ENCODE measurements at places on chromosomes 1 and 21.

DNA sequence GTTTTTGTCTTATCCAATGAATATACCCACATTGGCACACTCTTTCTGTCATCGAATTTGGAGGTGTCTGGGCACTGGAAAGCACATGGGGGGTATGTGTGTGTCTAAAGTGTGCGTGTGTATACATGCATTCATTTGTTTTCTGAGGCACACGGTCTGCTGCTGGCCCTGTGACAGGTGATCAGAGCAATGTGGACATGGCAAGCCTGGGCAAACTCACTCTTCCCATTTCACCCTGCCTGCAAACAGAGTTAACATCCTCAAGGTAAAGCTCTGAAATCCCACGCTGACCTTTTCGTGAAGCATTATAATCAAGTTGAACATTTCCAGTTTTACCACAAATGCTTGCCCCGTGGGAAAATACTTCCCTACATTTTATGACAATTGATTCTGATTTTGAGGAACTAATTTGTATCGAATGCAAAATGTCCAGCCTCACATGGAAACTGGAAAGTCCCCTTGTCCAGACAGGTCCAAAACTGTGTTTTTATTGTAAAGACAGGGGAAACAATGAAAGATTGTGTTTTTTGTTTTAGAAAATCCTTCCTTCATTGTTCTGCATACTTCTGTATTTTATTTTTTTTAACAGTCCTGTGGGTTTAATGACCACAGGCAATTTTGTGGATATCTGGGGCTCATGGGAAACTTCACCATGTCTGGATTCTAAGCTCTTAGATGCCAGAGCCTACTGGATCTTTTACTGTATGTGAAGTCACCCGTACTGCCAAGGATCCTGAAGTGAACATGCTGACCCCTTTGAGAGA is 160.9 kb downstream of the PBX1 start:
- DNase-seq = no peak

- DNase-seq = peak; percentile 88
Observed at GRCh38 chr1:43707190-43708001, at the start of gene ST3GAL3. Gene ST3GAL3 (plus strand): TSS chr1:43707536. CDS start chr1:43736263, 28,727 bp downstream.

DNA sequence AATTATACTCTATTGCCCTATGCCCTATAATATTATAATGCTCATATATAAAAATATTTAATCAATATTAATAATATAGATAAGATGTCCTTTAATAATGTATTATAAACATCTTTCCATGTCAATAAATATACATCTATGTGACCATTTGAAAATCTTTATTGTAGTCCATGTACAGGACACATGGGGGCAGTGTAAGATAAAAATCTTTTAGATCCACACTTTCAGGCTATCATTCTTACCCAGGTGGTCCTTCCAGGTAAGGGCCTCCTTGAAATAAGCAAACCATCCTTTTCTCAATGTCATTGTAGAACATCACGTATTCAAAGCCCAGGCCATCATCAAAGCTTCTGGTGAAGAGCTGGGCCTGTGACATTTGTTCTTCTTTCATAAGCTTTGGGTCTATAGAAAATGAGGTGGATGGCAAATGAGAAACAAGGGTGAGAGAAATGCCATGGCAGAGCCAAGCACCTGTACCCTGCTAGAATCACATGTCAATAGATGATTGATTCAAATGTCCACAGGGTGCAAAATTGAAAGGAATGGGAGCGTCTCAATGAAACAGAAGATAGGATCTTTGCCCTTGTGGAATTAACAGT is 20.2 kb downstream of the THEM4 start:
- no peak for DNase-seq

DNA sequence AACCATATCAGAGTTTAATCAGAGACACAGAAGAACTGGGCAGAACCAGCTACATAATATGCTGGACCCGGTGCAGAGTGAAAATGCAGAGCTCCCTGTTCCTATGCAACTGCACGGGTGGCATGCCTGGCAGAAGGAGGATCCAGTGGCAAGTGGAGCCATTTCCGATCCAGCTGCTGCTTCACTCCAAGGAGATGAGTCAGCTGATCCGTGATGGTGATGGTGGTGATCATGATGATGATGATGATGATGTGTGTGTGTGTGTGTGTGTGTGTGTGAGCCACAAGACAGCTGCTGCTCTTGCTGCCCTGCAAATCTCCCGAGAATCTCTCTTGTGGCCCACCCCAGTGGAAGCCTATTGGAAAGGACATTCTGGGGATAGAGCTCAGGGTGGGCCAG is 133.0 kb downstream of the URB2 start:
- DNase-seq = no peak

- DNase-seq = no peak
Observed at GRCh38 chr21:19368944-19369343, 965.4 kb upstream of the TMPRSS15 start.

DNA sequence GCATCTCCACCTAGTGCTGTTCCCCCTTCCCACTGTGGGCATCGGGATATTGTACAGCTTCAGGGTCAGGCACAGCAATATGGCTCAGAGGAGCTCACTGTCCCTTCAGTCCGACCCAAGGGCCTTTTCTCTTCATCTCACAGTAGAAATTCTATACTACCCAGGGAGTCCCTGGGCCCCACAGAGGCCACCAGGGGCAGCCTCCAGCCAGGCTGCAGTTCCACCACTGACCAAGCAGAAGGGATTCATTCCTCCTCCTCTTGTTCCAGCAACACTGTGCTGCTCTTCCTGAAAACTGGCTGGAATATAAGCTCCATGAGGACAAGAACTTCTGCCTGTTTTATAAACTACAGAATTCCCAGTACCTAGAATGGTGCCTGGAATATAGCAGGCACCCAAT is 70.5 kb downstream of the CD34 start:
- DNase-seq = no peak

GRCh38 chr1:51919684-51920083 is 41.2 kb upstream of the NRDC start:
- no peak for DNase-seq

DNA sequence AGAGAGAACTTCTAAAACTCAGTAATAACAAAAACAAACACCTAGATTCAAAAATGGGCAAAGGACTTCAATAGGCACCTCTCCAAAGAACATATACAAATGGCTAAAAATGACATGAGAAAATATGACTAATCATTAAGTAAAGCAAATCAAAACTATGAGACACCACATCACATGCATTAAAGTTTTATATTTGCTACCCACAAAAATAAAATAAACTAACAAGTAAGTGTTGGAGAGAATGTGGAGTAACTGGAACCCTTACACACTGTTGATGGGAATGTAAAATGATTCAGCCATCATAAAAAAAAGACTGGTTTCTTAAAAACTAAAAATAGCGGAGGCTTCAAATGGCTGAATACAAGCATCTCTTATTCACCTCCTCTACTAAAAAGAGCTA is 262.1 kb upstream of the PKN2 start:
- no peak for DNase-seq

DNA sequence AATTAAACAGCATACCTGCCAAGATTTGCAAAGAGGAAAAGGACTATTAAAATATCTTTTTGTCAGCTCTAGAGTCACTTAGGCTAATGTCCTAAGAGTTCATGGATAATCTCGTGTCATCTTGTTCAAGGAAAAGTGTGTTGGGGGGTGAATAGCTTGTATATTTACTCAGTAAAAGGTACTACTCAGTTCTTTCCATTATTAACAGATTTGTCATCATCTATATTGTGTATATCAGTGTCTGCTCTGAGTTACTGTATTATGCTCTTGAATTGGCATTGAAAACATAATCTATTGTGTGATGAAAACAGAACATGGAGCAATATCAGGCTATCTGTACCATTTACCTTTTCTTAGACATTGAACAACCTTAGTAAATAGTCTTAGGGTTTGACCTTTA is 41.9 kb downstream of the SMG7 start:
- DNase-seq = no peak

DNA sequence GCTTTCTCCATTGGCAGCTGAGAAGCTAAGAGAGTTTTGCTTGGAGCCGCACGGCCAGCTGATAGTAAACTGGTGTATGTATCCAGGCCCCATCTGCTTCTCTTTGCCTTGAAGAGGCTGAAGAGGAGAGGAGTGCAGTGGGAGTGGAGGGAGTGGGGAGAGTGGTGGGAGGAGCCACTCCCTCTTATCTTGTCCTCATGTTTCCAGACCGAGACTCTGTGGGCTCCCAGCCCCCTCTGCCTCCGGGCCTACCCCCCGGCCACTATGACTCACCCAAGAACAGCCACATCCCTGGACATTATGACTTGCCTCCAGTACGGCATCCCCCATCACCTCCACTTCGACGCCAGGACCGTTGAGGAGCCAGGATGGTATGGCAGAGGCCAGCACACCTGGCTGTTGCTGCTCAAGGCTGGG is 6.0 kb upstream of the LRRC71 start:
- no peak for DNase-seq

DNA sequence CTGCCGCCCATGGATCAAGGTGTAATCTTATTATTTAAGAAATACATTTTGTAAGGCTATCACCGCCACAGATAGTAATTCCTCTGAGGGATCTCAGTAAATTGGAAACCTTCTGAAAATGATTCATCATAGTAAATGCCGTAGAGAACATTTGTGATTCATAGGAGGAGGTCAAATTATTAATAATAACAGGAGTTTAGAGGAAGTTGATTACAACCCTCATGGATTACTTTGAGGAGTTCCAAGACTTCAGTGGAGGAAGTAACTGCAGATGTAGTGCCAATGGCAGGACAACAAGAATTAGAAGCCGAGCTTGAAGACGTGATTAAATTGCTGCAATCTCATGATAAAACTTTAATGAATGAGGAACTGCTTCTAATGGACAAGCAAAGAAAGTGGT is 280.1 kb downstream of the PTPRC start:
- DNase-seq = no peak

DNA sequence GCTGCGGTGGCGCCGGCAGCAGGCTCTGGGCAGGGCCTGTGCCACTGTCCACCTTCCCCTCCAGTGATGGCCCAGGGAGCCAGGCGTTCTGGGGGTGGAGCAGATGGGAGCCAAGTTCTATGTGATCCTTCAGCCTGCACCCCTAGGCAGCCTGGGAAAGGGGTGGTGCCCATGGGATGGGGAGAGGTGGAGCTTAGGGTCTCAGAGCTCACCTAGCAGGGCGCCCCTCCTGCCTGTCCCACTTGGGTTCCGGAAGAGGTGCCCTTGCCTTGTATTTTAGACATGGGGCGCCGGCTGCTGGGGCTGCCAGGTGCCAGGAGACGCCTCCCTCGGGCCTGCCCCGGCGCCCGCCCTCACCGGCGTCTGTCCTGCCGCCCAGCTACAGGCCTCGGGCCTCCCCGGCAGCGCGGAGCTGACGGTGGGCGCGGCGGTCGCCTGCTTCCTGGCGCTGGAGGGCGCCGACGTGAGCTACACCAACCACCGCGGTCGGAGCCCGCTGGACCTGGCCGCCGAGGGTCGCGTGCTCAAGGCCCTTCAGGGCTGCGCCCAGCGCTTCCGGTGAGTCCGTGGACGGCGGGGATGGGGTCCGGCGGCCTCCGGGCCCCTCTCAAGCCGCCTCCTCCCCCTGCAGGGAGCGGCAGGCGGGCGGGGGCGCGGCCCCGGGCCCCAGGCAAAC is 3.1 kb upstream of the MMP23B start:
- no peak for DNase-seq

- no peak for DNase-seq
Observed at GRCh38 chr21:36859744-36860501, 106.5 kb downstream of the HLCS start.

DNA sequence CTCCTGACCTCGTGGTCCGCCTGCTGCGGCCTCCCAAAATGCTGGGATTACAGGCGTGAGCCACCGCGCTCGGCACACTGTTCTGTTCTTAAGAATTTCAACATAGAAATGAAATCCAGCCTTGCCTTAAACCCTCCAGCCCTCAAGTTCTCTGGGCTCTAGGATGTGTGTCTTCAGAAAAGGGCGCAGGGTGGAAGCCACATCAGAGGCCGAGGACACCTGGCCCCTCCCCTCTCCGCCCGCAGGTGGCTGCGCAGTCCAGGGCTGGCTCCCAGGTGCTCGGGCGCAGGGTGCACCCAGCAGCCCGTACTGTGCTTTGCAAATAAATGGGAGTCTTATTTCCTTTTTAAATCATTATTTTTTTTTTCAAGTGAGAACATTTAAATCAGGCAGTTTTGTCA is 2.0 kb upstream of the C1orf174 start:
- no peak for DNase-seq

DNA sequence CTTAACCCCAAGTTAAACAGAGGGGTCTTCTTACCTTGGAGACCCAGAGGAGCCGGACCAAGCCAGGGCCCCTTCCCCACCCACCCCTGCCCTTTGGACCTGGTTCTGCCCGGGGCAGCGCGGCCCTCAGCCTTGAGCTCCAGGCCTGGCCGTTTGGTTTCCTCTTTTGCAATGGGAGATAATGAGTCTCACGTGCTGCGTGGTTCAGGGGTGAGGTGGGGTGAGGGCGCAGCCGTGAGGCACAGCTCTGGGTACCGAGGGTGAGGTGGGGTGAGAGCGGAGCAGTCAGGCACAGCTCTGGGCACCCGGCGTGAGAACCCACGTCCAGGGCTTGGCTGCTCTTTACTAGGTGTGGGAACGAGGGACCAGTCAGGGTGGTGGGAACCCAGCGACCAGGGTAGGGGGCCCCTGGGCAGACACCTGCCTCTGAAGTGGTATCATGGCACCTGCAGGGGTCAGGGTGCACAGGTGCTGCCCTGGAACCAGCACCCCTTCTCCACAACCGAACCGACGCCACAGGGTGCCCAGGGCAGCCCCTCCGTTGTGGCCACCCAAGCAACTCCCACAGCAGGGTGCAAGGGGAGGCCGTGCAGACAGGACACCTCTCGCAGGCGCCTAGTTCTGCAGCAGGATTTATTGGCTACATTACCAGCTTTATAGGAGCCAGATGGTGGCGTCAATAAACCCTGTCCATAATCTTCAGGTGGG is 182.2 kb downstream of the PRDM16 start:
- no peak for DNase-seq

GRCh38 chr1:2533365-2533764 is 3.3 kb upstream of the HES5 start:
- DNase-seq = no peak

DNA sequence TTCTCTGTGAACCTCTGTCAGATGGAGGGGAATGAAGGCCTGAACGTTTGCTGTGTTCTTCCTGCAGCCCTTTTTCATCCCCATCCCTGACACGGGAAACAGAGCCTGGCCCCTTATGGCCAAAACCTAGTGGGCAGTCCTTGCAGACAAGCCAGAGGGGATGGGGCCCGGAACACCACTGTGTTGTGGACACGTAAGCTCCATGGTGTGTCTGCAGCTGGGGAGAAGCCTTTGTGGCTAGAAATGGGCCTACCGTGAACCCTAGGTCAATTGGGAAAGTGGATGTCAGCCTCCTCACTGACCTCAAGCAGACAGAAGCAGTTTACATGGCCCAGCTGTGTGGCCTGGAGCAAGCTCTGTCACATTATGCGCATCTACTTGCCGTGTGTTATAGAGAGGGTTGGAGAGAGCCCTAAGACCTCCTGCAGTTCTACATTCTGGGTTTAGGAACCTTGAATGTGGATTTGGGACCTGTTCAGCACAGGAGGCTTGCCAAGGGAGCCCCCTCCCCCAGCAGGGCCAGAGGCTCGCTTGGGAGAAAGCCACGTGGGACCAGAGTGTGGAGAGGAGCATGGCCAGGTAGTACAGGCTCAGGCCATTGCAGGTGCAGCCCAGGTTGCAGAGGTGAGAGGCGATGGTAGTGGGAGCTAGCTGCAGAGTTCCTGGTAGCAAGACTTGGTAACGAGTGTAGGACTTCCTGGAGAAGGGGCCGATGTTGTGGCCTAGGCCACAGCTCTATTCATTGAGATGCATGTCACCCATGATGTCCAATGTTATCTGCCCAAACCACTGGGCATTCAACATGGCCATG is 20.7 kb downstream of the PARS2 start:
- DNase-seq = no peak
